Activated T-helper 1 cell treated with anti-CD3 and anti-CD28 coated beads, Interleukin-12 subunit alpha, Interleukin-12 subunit beta, Interleukin-2, Interleukin-4 antibody, amounts not matched to agents 30 ng/mL and 10 ng/mL and 1 ng/mL, durations not matched to agents 14 hours and 24 hours and 36 hours (primary cell): ENCODE measurements at places on chromosomes 6 and 20.

DNA sequence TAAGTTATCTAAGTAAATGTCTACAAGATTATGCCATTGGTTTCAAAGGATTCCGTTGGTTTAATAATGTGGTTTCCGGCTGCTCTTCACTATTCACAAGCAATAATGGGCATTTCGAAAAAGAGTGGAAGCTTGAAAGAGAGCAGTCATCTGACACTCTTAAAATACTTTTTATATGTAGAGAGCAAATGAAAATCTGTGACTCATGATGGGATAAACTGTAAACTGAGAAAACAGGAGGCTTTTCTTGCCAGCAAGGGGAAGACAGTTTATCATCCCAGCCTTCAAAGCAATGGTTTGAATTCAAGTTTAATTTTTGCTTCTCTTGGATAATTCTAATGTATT lies 145.7 kb downstream of the KHDC1L start:
- no peak for DNase-seq

GRCh38 chr6:43963203-43963602 lies 164.0 kb downstream of the MRPL14 start:
- no peak for DNase-seq

DNA sequence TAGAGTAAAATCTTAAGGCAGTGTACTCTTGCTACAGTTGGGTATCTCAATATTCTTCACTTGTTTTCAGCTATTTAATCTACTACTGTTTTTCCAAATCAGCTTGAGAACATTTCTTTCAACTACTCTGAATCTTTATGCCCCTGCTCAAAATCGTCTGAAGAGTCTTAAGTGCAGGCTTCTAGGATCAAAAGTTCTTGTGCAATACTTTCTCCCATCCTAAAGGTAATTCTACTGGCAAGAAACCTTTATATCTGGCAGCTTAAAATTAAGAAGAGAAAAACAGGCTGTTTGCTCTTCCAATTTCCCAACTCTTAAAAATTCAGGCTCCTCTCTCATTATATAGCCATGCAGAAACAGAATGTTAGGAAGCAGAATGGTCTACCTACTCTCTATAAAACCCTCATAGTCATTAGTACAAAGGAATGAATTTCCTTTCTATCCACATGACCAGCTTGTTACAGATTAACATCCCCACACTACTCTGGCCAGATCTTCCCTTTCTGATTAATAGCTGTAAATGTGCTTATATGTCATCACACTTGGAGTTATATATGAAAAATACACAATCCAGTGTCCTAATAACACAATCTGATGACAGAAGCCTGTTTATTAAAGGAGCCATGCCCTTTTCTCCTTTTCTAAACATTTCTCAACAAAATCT lies 122.2 kb upstream of the FAM184A start:
- DNase-seq: no peak

- no peak for DNase-seq
Observed at GRCh38 chr6:135311446-135312200, 130.5 kb downstream of the MYB start.

DNA sequence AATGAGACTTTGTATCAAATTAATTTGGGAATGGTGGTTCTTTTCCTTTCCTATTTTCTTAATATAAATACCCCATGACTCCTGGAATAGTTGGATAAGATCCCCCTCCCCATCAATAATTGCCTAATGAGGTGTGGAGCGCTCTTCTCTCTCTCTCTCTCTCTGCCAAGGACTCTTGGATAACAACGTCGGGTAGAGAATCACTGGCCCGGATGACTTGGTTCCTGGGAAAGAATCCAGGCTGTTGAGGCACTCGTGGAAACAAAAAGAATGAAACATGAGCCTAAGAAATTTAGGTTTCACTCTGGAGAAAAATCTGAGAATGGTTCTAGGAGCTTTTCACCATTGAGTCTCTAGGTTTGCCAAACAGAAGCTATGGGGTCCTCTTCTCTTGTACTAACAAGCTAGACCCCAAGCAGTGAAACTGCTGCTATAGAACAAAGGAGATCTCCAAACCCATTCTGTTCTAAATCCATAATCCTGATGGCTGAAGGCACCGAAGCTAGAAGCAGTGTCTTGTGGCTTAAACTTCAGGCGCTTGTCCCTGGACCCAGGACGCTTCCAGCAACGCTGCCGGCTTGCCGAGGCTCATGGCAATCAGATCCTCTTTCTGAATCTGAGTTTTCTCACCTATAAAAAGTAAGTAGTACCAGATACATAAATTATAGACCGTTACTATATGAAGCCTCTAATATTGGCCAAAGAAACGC lies 241.6 kb upstream of the BTBD3 start:
- no peak for DNase-seq

GRCh38 chr6:38678178-38678760 lies 24.7 kb downstream of the GLO1 start:
- DNase-seq: no peak
